ENCODE measurements at places on chromosomes 1 and 21. TPM values are rescaled to one million over a fixed set of nuclear protein-coding genes. Genes with fewer than 3 reads are reported as not detected.
A peak's percentile ranks its signal among the peaks of the same experiment; 100 is the strongest.

DNA sequence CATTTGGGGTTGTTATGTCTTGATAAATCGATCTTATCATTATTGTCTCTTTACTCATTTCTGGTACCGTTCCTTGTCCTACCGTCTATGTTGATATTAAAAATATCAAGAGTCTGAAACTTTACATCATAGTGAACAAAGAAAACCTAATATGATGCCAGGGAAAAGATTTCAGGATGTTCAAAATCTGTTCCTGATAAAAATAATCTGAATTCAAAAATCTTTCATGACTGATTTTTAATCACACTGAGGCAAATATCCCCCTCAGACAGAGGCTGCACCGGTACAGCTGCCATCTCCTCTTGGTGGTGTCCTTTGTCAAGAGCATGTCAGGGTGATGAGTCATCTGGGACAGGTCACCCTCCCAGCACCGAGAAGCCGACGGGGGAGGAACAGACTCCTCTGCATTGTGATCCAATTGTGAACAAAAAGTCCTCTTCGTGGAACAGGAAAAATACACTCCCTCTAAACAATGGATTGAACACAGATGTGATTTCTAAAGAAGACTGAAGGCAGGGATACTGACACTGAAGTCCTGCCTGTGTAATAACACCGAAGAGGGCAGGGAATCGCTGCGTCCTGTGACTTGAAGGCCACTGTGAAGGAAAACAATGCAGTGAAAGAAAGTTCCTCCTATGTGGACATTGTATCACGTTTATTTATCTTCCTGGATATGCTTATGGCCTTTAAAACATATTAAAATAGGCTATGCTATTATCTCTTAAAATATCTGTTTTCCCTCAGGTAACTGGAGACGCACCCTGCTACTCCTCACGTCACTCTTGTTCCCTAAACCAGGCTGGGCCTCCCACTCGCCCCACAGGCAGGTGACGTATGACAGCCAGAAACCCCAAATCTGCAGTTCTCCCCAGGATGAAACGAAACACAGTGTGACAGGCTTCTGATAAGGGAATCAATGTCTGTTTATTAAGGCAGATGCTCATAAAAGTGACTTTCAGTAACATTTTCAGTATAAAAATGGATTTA is 4.3 kb upstream of the SPATC1L start:
- no peak for DNase-seq
- H3K27me3 ChIP-seq = no peaks in the 10 kb centered on the region
- H3K4me1 ChIP-seq = no peaks in the 10 kb centered on the region
- H3K27ac ChIP-seq = peak overlapping the region; percentile 80
- H3K36me3 ChIP-seq = no peaks in the 10 kb centered on the region

GRCh38 chr1:94979656-94980581 is 53.0 kb upstream of the CNN3 start:
- no peak for DNase-seq
- H3K27ac ChIP-seq = peak overlapping the region; percentile 39
- no peaks in the 10 kb centered on the region for H3K36me3 ChIP-seq
- H3K4me3 ChIP-seq = no peak overlapping the region

DNA sequence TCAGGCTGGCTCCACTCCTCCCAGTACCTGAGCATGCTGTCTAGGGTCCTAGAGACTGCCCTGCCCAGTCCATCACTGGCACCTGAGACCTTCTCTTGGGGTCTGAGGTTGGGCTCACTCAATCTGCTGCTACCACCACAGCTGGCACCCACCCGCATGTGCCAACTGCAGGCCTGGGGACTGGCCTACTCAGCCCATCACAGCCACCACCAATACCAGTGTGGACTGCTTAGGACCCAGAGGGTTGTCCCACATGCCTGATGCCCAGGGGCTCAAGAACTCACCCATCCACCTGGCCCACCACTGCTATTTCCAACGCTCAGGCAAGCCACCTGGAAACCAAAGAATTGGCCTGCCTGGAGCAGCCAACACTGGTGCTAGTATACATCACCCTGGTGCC is 63.5 kb downstream of the CYP4B1 start:
- no peaks in the 10 kb centered on the region for H3K27me3 ChIP-seq
- H3K27ac ChIP-seq = no peak overlapping the region
- no peaks in the 10 kb centered on the region for H3K4me1 ChIP-seq
- no peaks in the 10 kb centered on the region for H3K36me3 ChIP-seq

GRCh38 chr1:15833069-15833679 is 14.3 kb upstream of the SPEN start:
- peak overlapping the region; percentile 65 for H3K4me3 ChIP-seq
- no peak for DNase-seq
- H3K27ac ChIP-seq = peak overlapping the region; percentile 97
- peaks cover 49% of the 10 kb centered on the region for H3K4me1 ChIP-seq
- no peaks in the 10 kb centered on the region for H3K36me3 ChIP-seq
- no peaks in the 10 kb centered on the region for H3K27me3 ChIP-seq

- no peak overlapping the region for H3K27ac ChIP-seq
- H3K36me3 ChIP-seq = peaks cover 4% of the 10 kb centered on the region
- no peaks in the 10 kb centered on the region for H3K27me3 ChIP-seq
- no peak overlapping the region for H3K4me3 ChIP-seq
These were observed 182.3 kb downstream of the SDCCAG8 start for GRCh38 chr1:243438146-243438545.

- no peaks in the 10 kb centered on the region for H3K4me1 ChIP-seq
- DNase-seq = peak; percentile 46
- H3K4me3 ChIP-seq = no peak overlapping the region
- H3K36me3 ChIP-seq = no peaks in the 10 kb centered on the region
- no peaks in the 10 kb centered on the region for H3K27me3 ChIP-seq
- no peak overlapping the region for H3K27ac ChIP-seq
These were observed 656 bp downstream of the KNCN start for GRCh38 chr1:46550751-46551231.

DNA sequence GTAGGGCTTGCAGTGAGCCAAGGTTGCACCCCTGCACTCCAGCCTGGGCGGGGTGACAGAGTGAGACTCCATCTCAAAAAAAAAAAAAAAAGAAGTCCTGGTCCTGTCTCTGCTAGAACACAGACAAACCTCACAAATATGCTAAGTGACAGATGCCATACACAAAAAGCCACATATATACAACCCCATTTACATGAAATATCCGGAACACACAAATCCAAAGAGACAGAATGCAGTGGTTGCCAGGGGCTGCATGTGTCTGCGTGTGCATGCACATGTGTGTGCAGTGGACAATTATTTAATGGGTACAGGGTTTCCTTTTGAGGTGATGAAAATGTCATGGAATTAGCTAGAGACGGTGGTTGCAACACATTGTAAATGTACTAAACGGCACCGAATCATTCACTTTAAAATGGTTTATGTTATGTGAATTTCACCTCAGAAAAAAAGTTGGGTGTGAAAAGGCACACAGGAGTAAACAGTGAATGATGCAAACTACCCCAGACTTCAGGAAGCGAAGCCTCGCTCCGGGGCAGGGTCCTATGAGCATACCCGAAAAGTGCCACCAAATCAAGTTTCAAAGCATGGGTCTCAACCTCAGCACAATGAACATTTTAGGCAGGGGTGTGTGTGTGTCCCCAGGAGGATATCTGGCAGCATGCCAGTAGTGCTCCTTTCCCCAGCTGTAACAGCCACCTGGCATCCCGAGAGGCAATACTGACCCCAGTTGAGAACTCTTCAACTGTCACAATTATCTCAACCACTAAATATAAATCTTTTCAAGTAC is 48.3 kb downstream of the GNB1 start:
- peaks cover 73% of the 10 kb centered on the region for H3K4me1 ChIP-seq
- H3K4me3 ChIP-seq = no peak overlapping the region
- H3K27ac ChIP-seq = no peak overlapping the region
- H3K27me3 ChIP-seq = no peaks in the 10 kb centered on the region
- no peak for DNase-seq
- no peaks in the 10 kb centered on the region for H3K36me3 ChIP-seq

- DNase-seq = no peak
- no peak overlapping the region for H3K4me3 ChIP-seq
- no peak overlapping the region for H3K27ac ChIP-seq
- no peaks in the 10 kb centered on the region for H3K27me3 ChIP-seq
- no peaks in the 10 kb centered on the region for H3K36me3 ChIP-seq
- no peaks in the 10 kb centered on the region for H3K4me1 ChIP-seq
These were observed 10.2 kb upstream of the PALMD start for GRCh38 chr1:99635664-99636063.

- H3K36me3 ChIP-seq = no peaks in the 10 kb centered on the region
- H3K27ac ChIP-seq = no peak overlapping the region
- no peaks in the 10 kb centered on the region for H3K4me1 ChIP-seq
- no peaks in the 10 kb centered on the region for H3K27me3 ChIP-seq
These were observed 152.7 kb upstream of the COL6A1 start for GRCh38 chr21:45828580-45829570.

GRCh38 chr1:116514708-116515525 is 55.9 kb downstream of the CD58 start:
- no peaks in the 10 kb centered on the region for H3K36me3 ChIP-seq
- H3K4me1 ChIP-seq = no peaks in the 10 kb centered on the region
- no peaks in the 10 kb centered on the region for H3K27me3 ChIP-seq
- no peak overlapping the region for H3K4me3 ChIP-seq
- DNase-seq = no peak

- no peak for DNase-seq
- no peaks in the 10 kb centered on the region for H3K4me1 ChIP-seq
- H3K27me3 ChIP-seq = no peaks in the 10 kb centered on the region
- H3K27ac ChIP-seq = no peak overlapping the region
- H3K36me3 ChIP-seq = no peaks in the 10 kb centered on the region
These were observed 58.1 kb upstream of the COA6 start for GRCh38 chr1:234315091-234315541.

- peaks cover 67% of the 10 kb centered on the region for H3K27me3 ChIP-seq
- peaks cover 18% of the 10 kb centered on the region for H3K4me1 ChIP-seq
- DNase-seq = no peak
- H3K27ac ChIP-seq = no peak overlapping the region
- no peak overlapping the region for H3K4me3 ChIP-seq
These were observed 4.9 kb downstream of the GLIS1 start for GRCh38 chr1:53733975-53734649.

GRCh38 chr1:47317841-47318240 is 3.9 kb upstream of the STIL start:
- H3K27me3 ChIP-seq = no peaks in the 10 kb centered on the region
- H3K36me3 ChIP-seq = no peaks in the 10 kb centered on the region

DNA sequence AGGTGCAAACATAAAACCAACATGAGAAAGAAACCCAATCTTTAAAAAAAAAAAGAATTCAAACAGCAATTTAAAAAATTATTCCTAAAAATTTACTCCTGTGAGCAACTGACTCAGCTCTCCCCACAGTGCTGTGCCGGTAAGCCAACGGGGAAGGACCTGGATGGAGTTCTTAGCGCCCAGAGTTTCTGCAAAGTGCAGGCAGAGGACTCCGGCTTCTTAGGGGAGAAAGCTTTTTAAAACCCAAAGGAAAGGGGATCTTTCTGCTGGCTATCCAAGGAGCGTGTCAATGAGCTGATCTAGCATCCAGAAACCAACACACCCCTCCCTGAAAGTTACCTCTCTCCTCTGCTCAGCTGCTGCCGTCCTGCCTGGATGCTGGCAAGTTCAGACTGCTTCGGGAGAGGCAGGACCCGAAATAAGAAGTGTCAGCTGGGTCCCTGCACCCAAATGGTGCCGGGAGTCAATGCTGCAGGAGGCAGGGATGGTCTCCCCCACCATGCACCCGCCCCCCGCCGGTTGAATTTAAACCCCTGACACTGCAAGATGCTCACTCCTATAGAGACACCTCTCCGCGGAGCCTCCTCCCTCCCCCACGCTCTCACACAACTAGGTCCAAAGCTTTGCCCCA is 32.2 kb upstream of the H6PD start:
- no peak for DNase-seq
- H3K4me3 ChIP-seq = no peak overlapping the region
- H3K36me3 ChIP-seq = no peaks in the 10 kb centered on the region
- no peak overlapping the region for H3K27ac ChIP-seq
- peaks cover 56% of the 10 kb centered on the region for H3K27me3 ChIP-seq

GRCh38 chr1:159007726-159008125 is 2.0 kb upstream of the IFI16 start:
- no peak overlapping the region for H3K4me3 ChIP-seq
- no peak for DNase-seq
- H3K4me1 ChIP-seq = peaks cover 7% of the 10 kb centered on the region
- no peaks in the 10 kb centered on the region for H3K36me3 ChIP-seq

S100A1 gene
- total RNA-seq = 0.93 TPM

NASP gene
- 57.6 TPM for total RNA-seq

TCHH gene
- total RNA-seq = 0.03 TPM

TCHHL1 gene
- total RNA-seq = not detected

PSMB2 gene
- total RNA-seq = 48.4 TPM

CD53 gene
- total RNA-seq = 83.5 TPM

IRF6 gene
- total RNA-seq = 15.7 TPM

MARK1 gene
- 4.3 TPM for total RNA-seq
